Stimulated activated CD4-positive, alpha-beta T cell treated with anti-CD3 and anti-CD28 coated beads, TNF-alpha, amount 100 ng/mL, for 1 hour (primary cell): ENCODE measurements at places on chromosomes 1 and 21.

- DNase-seq: no peak
These were observed 141.2 kb downstream of the SLC44A5 start for GRCh38 chr1:75469586-75470173.

DNA sequence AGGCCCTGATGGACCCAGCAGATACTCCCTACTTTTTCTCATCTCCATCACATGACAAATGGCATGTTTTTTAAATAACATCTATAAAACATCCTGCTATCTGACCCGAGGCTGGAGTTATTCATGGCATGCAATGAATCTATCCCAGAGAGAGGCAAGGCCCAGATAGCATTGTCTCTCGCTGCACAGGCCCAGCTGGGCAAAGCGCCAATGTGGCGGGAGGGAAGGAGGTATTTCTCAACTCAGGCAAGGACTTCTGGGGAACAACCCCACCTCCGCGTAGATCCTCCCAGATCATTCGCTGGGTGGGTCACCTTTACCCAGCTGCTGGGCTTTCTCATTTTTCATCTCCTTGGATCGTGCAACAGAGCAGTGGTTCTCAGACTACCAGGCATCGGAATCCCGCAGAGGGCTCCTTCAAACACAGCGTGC is 59.8 kb downstream of the ERG start:
- no peak for DNase-seq

GRCh38 chr1:201110138-201110537 is 2.1 kb downstream of the CACNA1S start:
- no peak for DNase-seq

DNA sequence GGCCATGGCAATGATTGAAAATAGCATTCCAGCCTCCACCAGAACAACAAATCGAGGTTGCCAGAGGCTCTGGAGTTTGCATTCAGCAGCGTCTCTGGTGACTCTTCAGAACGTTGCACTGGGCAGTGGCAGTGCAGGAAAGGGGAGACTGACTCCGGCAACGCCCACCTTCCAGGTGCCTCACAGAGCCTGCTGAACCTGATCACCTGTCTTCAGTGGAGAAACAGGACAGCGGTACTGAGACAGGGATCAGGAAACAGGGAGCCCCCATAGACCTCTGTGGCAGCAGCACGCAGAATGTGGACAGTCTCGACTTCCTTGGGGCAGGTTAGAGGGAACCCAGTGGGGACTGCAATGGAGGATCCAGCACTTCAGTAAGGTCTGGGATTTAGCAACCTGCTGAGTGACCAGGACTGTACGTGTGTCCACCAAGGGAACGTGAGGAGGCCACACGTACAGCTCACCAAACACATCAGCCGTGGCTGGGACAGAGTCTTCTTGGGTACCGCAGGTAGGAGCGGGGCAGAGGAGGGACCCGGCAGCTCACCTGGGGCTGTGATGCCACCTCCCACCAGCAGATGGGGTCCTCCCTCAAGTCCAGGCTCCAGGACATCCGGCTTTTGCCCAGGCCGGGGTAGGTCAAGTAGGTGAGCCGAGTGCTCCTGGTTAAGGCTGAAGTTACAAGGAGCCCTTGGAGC is 128.6 kb downstream of the PRDM2 start:
- DNase-seq: no peak

DNA sequence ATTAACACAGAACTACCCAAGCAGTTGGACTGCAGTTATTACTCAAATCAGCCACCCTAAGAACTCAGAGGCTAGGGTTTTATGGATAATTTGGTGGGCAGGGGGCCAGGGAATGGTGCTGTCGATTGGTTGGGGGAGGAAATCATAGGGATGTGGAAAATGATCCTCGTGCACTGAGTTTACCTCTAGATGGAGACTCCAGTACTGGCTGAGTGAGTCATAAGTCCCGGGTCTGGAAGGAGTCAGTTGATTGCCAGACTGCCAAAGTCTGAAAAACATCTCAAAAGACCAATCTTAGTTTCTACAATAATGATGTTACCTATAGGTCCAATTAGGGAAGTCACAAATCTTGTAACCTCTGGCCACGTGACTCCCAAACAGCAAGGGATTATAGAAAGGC is 257.5 kb upstream of the PRMT6 start:
- DNase-seq: no peak

- no peak for DNase-seq
These were observed 33.3 kb upstream of the CSF1 start for GRCh38 chr1:109877317-109877771.

GRCh38 chr21:35540950-35541638 is 492.0 kb upstream of the RUNX1 start:
- no peak for DNase-seq

DNA sequence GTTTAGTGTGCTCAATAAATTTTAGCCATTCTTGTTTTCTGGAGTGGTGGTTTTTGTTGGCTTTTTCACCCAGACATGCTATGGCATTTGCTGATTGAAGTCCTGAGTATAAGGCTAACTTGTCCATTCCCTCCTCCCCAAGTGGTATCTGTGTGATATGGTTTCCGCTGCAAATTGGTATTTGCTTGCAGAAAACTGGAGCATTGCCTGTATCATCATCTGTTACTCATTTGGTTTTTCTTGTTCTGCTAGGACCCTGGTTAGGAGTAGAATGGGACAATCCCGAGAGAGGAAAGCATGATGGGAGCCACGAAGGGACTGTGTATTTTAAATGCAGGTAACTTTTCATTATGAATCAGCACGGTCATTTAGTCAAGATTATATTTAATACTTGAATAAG is 34.0 kb downstream of the TBCE start:
- no peak for DNase-seq

DNA sequence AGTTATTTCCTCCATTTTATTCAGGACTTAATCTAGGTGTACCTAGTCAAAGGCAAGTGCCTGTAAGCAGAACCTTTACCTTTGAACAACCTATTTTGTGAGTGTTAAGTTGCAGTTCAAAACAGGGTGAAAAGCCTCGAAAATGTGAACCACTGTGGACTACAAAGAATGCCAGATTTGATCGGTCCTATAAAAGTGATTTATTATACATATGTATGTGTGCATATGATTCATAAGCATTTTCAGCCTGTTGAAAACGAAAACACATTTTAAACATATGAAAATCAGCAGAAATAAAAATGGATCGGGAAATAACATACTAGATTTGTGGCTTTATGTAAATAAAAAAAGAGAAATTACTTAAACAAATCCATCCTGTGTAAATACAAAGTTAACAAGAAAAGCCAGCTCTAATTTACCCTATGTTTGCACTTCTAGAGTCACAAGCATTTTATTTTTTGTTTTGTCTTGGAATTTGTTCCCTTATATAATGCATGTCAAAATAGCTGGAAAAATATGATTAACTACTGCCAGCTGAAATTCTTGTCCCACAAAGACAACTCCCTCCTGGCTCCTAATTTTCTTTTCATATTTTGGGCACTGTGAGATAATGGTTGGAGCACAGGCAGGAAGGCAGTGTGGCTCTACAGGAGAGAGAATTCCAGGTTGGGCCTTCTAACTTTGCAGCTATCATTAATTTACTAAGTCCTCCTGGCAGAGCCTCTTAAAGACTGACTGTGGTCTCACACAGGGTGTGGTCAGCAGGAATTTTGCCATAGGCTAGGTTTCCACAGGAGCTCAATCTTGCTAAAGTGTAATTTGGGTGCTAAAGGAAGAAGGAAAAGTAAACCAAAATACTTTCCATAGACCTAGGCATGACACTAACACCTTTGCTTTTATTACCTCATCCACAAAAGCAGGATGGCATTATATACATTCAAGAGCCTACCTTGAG is 70.2 kb upstream of the CDC42BPA start:
- no peak for DNase-seq

- no peak for DNase-seq
These were observed 7.8 kb upstream of the CALML6 start for GRCh38 chr1:1907098-1907736.

DNA sequence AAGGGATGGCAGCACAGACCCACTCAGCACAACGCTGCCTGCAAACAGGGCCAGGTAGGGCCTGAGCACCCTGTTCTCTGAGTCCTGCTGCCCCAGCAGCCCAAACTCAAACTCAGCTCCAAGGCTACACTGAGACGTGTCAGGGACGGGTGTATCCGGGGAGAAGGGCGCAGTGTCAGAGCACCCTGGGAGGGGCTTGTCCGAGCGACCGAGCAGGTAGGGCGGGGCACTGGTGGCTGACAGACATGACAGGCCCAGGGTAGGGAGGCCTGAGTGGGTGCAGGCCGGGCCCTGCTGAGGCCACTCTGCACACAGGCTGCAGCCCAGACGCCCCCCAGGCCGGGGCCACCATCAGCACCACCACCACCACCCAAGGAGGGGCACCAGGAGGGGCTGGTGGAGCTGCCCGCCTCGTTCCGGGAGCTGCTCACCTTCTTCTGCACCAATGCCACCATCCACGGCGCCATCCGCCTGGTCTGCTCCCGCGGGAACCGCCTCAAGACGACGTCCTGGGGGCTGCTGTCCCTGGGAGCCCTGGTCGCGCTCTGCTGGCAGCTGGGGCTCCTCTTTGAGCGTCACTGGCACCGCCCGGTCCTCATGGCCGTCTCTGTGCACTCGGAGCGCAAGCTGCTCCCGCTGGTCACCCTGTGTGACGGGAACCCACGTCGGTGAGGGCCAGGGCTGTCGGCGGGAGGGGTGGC is 5.5 kb downstream of the SCNN1D start:
- DNase-seq: no peak

GRCh38 chr1:37704966-37705365 is 12.7 kb downstream of the CDCA8 start:
- no peak for DNase-seq

GRCh38 chr1:226427131-226427530 is 19.2 kb upstream of the PARP1 start:
- DNase-seq: no peak

GRCh38 chr1:218938259-218938658 is 235.4 kb upstream of the LYPLAL1 start:
- no peak for DNase-seq

DNA sequence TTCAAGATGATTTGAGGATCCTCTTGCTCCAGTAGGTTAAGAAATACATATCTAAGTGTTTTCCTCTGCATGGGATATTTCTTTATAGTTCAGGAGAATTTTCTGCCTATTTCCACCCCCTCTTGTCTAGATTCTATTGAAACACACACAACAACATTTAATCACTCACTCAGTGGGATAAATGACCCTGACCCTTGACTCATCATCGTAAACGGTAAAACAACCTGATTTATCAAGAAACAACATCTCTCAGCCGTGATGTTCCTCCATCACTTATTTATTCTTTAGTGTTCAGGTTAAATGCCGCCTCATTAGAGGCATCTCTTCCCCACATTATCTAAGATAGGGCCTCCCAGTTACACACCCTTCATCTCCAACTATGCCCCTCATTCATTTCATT is 208.7 kb upstream of the FMN2 start:
- DNase-seq: no peak

- DNase-seq: no peak
These were observed 493 bp upstream of the ESPN start for GRCh38 chr1:6424000-6424565.

DNA sequence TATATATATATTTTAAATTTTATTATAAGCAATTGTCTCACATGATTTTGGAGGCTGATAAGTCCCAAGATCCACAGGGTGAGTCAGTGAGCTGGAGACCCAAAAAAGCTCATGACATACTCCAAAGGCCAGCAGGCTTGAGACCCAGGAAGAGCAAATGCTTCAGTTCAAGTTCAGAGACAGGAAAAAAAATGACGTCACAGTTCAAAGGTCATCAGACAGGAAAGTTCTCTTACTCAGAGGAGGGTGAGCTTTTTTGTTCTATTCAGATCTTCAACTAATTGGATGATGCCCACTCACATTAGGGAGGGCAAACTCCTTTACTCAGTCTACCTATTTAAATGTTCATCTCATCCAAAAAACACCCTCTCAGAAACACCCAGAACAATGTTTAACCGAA is 18.2 kb downstream of the RXRG start:
- DNase-seq: no peak

DNA sequence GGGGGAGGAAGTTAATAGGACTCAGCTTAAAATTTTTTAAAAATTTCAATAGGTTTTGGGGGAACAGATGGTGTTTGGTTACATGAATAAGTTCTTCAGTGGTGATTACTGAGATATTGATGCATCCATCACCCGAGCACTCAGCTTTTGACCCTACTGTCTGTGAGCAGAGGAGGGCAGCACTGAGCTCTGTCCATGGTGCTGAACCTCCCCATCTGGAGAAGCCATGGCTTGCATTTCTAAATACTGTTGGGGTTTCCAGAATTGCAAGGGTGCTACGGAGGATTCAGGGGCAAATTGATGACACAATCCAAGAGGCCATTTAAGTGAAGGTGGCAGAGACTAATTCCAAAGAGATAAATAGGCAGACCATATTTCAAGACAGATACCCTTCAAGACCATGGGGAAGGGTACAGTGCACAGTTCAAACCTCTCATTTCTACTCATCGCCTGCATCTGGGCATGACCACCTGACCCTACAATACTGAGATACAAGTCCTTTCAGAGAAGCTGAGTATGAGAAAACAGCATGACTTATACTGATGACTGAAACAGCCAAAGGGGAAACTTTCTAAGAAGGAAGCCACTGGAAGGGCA is 17.2 kb downstream of the SYT2 start:
- peak; percentile 38 for DNase-seq

- no peak for DNase-seq
These were observed 38.9 kb downstream of the SPRTN start for GRCh38 chr1:231376875-231377549.

DNA sequence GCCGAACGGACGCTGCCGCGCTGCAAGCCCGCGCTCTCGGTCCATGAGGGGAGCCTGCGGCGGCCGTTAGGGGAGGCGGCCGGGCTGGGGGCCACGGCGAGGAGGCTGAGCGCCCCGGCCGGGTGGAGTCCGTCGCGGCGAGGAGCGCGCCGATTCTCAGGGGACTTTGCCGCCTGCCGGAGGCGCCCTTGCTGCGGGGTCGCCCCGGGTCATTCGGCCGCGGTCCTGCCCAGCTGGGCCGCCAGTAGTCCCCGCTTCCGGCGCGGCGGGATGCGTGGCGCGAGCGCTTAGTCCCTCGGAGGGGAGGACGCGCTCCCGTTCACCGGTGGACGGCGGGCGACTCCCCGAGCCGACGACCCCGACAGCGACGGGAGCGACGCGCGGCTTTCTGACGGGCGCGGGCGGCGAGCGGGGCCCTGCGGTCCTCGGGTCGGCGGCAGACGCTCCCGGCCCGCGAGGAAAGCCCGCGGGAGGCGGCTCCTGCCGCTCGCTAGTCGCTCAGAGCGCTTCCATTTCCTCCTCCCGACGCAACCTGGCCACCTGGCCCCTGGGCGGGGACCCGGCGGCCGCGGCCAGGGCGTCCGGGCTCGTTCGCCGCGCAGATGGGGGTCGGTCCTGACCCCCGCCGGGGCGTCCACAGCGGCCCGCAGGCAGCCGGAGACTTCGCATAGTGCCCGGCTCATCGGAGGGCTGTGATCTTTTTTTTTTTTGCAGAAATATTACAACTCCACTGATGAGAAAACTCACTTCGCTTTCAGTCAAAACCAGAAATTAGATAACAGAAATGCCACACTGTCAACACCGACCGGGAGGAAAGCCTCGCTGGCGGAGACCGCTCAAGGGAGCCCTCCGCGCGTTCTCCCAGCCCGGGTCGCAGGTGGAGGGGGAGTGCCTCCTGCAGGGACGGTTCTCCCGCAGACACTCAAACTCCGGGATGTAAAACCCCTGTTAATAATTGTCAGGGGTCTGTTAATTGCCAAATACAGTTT is 641 bp upstream of the ZBTB21 start:
- no peak for DNase-seq
